NCI-H1436 treated with DMSO at 0.1 percent for 48 hours (cell line): ENCODE measurements at places on chromosomes 12 and 14.

GRCh38 chr14:19799880-19800279, 3.7 kb upstream of the OR4N2 start:
- DNase-seq, result no peak

DNA sequence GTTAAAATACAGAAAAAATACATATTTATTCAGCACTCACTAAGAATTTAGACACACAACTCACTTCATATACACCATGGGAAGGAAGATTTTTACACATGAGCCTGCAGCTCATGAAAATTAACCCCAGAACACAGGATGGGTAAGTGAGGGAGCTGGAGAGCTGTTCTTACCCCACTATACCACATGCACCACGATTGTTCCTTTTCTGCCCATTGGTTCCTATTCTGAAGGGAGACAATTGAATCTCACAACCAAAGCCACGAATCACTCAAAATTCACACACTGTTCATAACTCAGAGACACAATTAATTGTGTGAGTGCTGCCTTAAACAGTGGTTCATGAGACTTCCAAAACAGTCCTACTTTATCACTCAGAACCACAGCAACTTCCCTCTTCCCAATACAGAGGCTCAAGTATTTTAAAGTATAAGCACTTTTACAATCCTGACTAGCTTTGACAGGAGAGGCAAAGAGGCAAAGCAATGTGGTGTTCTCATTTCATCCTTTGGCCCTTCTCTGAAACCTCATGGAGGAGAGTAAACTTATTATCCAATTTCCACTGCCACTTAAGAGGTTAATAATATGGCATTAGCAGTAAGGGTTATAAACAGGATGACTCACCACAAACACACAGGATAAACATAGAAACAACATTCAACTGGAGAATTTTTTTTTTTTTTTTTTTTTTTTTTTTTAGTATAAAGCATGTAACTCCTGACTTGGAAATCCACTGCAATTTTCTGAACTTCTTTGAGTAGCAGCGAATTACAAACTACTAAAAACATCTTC, 59.5 kb downstream of the ITPR2 start:
- no peak for DNase-seq

GRCh38 chr12:24360907-24361306, 411.4 kb upstream of the SOX5 start:
- DNase-seq, result no peak

- no peak for DNase-seq
Observed at GRCh38 chr12:112985642-112986290, 7.4 kb downstream of the OAS2 start.

GRCh38 chr14:57755018-57755521, 110.8 kb downstream of the SLC35F4 start:
- peak; percentile 1 for DNase-seq

- DNase-seq, result no peak
Observed at GRCh38 chr12:101648195-101648594, 49.2 kb upstream of the CHPT1 start.

- peak; percentile 80 for DNase-seq
Observed at GRCh38 chr12:77925536-77926108, 94.9 kb downstream of the NAV3 start.

DNA sequence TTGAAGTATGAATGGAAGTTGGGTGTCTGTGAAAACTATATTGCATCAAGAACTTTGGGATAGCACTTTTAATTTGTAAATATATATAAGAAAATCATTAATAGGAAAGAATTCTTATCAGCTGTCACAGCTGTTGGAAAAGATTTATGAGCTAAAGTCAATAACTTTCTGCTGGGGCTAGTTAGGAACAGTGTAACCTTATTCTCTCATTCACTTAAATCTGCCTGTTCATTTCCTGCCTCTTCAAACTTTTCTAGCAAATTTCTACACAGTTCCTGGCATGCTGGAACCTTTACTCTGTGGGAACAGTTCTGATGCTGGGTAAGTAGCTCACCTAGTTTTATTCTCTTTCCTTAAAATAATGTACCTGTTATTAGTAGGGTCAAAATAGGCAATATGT, 109.9 kb downstream of the SCN8A start:
- DNase-seq, result no peak

DNA sequence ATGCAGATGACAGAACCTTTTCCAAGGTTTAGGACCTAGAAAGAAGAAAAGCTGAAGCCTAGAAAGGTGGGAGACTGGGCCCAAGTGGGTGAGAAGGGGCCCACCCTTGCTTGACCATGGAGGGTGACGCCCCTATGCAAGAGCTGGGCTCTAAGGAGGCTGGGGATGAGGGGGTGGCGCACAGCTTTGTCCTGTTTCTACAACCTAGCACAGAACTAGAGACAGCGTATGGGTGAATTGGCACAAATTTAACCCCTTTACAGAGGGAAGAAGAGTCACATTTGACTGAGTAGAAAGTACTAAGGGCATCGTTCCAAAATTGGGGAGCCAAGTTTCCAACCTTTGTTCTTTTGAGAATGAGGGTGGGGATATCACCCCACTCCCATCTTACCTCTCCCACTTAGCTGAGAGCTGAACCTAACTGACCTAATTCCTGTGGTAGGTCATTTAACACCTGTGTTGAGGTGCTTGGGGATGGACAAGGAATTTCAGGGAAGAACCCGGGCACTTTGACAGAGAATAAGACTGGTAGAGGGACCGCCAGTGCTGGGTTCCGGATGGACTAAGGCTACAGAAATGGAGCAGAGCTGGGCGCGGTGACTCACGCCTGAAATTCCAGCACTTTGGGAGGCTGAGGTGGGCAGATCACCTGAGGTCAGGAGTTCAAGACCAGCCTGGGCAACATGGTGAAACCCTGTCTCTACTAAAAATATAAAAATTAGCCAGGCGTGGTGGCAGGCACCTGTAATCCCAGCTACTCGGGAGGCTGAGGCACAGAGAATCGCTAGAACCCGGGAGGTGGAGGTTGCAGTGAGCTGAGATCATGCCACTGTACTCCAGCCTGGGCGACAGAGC, 5.2 kb downstream of the NFKBIA start:
- DNase-seq, result no peak

DNA sequence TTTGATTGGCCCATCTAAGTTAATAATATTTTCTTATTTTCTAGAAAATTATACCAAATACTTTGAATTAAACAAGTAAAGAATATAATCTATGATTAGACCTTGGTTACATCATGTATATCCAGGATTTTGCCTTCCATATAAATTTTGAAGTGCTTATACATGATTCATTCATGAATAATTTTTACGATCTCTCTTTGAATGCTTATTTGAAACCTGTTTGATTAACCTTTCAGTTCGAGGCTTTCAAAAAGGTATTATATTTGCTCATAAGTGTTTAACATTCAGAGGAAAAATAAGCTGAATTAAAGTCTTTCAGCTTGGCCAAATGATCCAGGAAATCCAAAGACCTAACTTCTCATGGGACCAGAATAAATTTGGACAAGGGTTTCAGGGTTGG, 495.2 kb upstream of the GARIN6 start:
- DNase-seq, result no peak

DNA sequence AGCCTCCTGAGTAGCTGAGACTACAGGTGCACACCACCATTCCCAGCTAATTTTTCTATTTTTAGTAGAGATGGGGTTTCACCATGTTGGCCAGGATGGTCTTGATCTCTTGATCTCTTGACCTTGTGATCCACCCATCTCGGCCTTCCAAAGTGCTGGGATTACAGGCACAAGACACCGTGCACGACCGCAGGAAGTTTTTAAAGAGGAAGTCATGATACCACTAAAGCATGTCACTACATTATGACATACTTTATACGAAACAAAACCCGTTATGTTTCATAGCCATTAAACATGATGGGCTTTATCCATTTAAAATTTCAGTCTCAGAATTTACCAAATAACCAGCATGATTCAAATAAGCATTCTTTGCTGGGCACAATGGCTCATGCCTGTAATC, 83.8 kb upstream of the DUSP6 start:
- no peak for DNase-seq

DNA sequence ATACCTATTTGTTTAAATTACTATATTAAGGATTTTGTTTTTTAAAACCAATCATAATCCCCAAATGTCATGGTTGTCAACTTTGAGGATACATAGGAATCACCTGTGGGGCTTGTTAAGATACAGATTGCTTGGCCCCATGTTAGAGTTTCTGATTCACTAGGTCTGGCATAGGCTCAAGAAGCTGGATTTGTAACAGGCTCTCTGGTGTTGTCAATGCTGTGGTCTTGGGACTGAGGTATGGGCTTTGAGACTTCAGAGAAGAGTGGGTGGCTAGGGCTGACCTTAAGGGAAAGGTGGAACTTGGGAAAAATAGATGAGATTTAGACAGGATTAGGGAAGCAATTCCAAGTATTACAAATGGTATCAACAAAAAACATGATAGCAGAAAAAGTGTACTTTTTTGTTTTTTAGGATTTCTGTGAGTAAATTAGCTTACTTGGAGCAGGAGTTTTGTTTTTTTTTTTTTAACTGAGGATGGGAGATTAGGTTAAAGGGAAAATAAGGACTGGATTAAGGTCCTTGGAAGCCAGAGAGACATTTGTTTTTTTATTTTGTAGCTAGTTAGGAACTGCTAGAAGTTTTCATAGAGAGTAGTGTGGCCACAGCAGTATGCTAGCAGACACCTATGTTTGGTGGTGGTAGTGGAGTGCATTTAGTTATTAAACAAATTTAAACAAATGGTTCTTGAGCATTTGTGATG, 88.6 kb downstream of the RAD51B start:
- DNase-seq, result no peak

GRCh38 chr12:115583591-115583990, 693.9 kb downstream of the MED13L start:
- DNase-seq, result no peak

DNA sequence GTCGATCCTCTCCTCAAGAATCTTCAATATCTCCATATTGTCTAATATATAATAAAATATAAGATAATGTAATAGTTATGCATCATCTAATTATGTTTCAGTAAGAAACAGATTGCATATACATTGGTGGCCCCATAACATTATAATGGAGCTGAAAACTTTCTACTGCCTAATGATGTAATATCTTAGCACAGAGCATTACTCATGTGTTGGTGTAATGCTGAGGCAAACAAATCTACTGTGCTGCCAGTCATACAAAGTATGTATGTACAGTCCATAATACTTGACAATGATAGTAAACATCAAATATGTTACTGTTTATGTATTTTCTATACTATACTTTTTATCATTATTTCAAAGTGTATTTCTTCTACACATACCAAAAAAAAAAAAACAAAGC, 128.7 kb downstream of the CPNE8 start:
- DNase-seq, result no peak

- DNase-seq, result no peak
Observed at GRCh38 chr12:7210642-7211151, 21.2 kb downstream of the PEX5 start.

GRCh38 chr12:103929784-103930033, 501 bp upstream of the HSP90B1 start:
- DNase-seq, result no peak

DNA sequence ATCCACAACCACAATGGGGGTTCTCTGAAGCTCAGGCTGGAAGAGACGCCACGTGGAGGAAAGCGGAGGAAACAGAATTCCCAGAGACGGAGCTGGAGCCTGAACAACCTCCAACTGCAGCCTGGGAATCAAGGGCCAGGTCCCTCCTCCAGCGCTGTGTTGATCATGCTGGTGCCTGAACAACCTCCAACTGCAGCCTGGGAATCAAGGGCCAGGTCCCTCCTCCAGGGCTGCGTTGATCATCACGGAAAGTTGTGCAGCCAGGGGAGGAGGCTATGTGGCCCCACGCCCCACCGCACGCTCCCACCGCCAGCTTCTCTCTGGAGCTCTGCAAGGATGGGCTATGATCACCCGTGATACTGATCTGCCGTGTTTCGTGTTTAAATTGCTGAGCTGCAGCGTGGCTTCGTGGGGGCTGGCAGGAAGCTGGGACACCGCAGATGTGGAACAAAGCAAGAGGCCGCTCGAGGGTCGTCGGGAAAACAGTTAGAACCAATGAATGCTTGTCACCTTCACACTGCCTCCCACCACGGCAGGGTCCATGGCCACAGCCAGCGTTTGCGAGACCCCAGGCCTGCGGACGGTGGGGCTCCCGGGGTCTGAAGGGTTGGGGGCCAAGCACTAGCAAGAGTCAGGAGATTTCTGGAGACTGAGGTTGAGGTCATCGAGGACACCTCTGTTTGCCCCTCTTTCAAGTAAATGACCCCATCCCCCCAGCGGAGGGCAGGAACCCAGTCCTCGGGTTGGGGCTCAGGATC, 51.8 kb upstream of the FBRSL1 start:
- no peak for DNase-seq

GRCh38 chr12:49264873-49265792, at the start of gene TUBA1C:
TSS of gene TUBA1C (plus strand) at chr12:49265082. CDS start at chr12:49265182, 100 bp downstream.
- peak; percentile 62 for DNase-seq

- no peak for DNase-seq
Observed at GRCh38 chr14:74267588-74267987, 28.3 kb downstream of the VSX2 start.

- DNase-seq, result no peak
Observed at GRCh38 chr12:67193704-67194103, 75.5 kb upstream of the CAND1 start.

GRCh38 chr12:77324416-77324762, 259.0 kb upstream of the E2F7 start:
- DNase-seq, result no peak

- DNase-seq, result no peak
Observed at GRCh38 chr12:28794211-28794610, 354.9 kb upstream of the FAR2 start.

- DNase-seq, result peak; percentile 50
Observed at GRCh38 chr12:29710104-29710503, 73.6 kb downstream of the TMTC1 start.

DNA sequence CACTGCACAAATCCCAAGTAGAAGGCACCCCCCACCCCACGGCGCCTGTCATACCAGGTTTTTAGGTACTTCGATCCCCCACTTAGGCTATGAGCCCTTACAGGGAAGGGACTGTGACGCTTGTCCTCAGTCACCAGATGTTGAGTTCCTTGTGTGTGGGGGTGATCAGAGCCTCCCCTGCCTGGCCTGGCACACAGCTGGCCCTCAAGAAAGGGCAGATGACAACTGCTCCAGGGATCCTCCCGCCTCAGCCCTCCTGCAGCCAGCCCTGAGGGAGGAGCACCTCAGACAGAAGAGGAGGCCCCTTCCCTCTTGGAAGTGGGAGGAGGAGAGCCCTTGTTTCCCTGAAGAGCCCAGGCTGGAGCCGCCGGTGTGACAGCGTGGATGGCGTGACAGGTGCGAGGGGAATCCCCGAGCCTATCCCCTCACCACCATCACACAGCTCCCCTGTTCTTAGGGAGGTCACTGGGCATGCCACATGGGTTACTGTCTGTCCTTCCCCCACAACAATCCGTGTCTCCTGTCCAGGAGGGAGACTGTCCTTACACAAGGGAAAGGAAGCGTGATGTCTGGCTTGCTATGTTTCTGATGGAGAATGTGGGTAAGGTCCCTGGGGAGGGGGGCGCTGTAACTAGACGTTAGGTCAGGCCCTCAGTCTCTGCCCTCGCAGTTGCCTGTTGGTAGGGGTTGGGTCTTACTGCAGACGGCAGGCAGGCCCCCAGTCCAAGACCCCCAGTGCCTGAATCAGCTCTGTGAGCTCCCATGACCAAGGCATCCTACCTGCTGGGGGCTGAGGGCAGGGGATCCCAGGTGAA, 31.4 kb downstream of the P2RX4 start:
- no peak for DNase-seq

GRCh38 chr12:67885375-67886169, 103.7 kb upstream of the IFNG-AS1 start:
- DNase-seq, result no peak

- DNase-seq, result no peak
Observed at GRCh38 chr12:2616763-2617162, 178.0 kb upstream of the FKBP4 start.

- DNase-seq, result no peak
Observed at GRCh38 chr14:99260587-99261551, 11.1 kb downstream of the BCL11B start.

GRCh38 chr14:74658535-74659131, 46.6 kb upstream of the LTBP2 start:
- no peak for DNase-seq
